ENCODE measurements at places on chromosomes 4 and X.

DNA sequence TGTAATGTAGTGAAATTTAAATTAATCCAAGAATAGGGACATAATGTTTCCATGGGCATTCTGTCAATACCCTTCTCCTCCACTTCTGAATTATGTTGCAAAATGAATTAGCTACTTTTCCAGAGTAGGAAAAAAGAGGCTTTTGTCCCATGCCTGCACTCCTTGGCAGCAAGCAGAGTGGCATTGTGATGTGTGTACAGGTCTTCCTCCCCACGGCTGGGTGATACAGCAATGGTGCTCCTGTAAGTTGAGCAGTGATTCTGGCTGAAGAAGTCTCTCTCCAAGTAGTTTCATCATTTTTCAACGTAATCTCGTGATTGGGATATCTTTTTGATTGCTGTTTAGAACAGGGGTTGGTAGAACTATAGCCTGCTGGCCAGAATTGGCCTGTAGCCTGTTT, 59.9 kb downstream of the KIT start:
- no peak for DNase-seq

GRCh38 chr4:126582737-126583136, 1050.0 kb upstream of the INTU start:
- no peak for DNase-seq

DNA sequence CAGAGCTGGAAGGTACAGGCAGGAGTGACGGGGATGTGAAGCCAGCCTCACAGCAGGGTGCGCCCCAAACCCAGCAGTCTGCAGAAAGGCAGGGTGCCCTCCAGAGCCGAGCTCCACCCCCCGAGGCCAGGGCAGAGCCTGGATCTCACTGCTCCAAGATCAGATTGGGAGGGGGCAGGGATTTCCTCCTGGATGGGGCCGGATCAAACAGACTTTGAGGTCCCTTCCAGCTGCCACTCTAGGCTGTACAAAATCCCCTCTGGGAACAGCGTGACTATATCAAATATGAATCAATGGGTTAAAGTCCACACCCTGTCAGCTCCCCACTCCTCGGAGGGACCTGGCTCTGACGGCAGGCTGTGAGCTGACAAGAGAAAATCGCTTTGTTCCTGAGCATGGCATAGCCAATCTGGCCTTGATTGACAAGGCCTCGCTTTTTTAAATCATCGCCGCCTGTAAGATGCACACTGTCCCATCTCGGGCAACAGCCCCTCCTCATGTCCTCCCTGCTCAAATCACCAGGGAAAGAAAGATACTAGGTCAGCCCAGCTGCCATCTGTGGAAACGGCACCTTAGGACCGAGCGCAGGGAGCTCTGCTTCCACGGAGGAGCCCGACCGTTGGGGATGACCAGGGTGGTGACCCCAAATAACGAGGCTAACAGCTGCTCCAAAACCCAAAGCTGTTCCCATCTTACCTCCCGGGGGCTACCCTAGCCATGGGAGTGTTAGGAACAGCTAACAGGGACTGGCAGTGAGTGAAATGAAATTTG, 39.9 kb downstream of the PSAPL1 start:
- DNase-seq = no peak

- no peak for DNase-seq
These were observed 13.4 kb downstream of the GIMD1 start for GRCh38 chr4:106355193-106355592.

GRCh38 chr4:94913316-94913715, 155.6 kb downstream of the BMPR1B start:
- no peak for DNase-seq

GRCh38 chr4:48078862-48079655, 55.0 kb downstream of the TXK start:
- no peak for DNase-seq

DNA sequence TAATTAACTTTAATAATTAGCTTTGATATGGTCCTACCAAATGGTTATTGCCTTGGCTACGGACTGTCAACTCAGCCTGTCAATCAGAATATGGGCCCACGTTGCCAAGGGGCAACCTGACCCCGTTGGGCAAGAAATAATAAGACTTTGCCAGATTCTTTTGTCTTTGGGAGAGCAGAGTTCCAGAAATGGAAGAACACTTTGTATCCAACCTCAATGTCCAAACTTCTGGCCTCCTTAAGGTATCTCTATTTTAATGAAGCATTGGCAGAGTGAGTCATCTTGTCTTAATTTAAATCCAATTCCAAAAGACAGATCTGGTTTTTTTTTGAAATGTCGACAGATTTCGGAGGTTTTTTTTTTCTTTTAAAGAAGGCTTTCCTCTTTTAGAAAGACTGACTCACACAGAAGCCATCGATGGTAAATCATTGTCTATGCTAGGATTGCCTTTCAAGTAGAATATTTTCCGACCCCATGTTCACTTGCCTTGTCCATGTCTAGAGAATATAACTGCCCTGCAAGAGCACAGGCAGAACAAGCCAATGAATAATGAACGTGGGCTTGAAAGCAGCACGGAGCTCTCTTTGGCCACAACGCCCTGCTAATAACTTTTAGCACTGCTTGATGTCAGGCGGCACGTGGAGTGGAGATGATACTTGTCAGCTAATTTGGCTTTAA, 190.3 kb upstream of the GATB start:
- DNase-seq = no peak

DNA sequence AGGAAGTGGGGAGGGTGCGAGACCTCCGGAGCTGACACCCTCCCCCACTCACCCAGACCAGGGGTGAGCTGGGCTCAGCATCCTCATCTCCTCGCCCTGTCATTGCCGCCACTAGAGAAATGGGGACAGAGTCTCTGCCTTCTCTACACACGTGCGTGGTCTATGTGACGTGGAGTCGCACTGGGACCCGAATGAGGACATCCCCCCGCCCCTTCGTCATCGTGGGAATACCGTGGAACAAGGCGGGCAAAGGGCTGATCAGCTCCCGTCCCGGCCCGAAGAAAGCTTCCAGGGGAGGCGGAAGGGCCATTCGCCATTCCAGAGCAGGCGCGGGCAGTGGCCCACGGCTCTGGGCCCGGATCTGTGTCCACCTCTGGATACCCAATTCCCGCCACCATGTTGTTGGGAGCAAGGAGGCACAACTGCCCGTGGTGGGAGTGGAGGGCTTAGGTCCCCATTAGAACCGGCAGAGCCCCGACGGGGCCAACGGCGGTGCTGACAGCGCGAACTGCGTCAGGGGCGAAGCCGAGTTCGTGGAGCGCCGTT, 12.0 kb downstream of the HMX1 start:
- DNase-seq = no peak

DNA sequence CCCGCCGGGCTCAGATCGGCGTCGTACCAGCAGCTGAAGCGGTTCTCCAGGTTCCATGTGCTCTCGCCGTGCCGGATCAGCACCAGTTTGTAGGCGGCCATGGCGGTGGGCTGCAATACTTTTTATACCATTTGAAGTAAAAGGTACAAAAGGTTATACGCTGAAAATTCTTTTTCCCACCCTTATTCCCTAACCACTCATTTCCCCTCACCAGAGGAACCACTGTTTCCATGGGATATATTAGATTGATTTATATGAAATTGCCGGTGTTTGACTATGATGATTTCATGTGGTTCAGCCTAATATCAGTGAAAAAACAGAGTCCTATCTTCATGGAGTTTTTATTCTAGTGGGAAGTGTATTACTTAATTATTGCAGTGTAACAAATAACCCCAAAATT, at the start of gene PGAM4:
Gene PGAM4 (minus strand): TSS at position 101 of the 400 bp plus-strand sequence. CDS start 0 bp downstream, at position 101.
- DNase-seq = no peak

DNA sequence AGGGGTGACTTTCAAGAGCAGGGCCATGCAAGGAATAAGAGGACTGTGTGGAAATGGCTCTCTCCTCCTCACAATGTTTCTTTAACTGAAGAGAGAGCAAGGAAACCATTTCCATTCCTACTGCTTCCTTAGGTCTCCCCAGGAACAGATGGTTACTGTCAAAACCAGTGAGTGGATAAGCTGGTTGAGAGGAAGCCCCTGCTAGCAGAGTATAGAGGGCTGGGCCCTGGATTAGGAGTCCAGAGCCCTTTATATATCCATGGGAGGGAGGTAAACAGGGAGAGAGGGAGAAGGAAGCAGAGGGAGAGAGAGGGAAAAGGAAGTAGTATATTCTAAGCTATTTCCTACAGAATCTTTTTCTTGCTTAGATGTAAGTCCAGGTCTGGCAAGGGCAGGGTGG, 43.8 kb upstream of the LAS1L start:
- no peak for DNase-seq

GRCh38 chr4:64158648-64159326, 250.5 kb downstream of the TECRL start:
- DNase-seq = peak; percentile 4

DNA sequence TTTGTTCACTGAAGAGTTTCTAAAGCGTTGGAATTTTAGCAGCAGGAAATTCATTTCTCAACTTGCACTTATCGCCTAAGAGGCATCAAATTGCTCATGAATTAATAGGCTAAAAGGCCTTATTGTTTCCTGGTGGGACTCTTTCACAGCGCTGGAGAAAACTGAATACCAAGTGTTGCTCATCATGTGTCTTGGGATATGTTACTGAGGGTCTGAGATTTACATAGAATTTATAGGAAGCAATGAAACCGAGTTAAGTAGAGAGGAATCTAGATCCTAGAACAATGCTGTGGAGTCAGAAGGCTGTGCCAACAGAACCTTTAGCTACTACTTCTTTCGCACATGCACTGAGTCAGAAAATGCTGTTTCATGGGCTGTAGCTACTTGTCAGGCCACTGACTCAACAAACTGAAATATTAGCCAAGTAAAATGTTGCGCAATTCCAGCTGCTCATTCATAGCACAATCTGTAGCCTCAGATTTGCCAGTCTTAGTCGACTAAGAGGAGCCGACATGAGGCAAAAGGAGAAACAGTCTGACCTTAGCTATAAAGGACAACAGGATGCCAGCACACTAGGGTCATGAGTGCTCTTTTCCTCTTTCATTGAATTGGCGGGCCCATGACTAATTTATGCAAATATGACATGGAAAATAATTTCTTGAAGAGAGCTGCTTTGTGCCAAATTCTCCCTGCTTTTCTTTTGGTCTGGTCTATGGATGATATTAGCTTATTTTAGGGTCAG, 35.9 kb upstream of the CXCL8 start:
- DNase-seq = no peak

- no peak for DNase-seq
These were observed 137.4 kb downstream of the CEP135 start for GRCh38 chr4:56086073-56086541.

DNA sequence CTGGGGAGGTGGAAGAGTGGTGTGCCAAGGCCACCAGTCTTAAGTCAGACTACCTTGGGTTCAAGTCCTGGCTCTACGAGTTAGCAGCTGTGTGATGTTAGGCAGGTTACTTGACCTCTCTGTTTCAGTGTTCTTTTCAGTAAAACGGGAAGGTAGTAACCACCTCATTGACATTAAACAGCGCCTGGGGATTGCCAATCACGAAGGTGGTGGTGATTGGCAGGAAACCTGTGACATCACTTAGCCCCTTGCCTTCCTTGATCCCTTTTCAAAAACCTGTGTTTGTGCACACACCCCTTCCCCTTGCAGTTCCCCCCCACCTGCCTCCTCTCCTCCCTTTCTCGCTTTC, 7.6 kb downstream of the KLF3 start:
- DNase-seq = no peak

DNA sequence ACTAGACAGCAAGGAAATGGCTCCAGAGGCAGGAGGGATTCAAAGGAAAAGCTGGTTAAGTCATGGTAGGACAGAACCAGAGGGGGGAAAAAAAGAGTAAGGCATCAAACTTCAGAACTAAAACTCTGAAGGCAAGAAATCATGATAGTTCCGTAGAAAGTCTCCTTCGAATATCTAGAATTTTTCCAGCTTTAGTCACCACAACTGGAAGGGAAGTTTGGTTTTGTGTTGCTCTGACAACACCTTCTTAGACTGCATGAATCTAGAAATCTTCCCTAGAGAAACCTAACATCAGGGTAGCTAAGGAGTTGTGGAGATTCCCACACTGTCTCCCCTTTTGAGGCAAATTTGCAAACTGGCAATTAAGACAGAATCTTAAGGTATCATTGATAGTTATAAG, 33.7 kb downstream of the AMMECR1 start:
- no peak for DNase-seq

GRCh38 chrX:17559728-17560379, 177.4 kb upstream of the SCML1 start:
- DNase-seq = no peak

GRCh38 chr4:72602396-72603376, 33.7 kb upstream of the ADAMTS3 start:
- no peak for DNase-seq

DNA sequence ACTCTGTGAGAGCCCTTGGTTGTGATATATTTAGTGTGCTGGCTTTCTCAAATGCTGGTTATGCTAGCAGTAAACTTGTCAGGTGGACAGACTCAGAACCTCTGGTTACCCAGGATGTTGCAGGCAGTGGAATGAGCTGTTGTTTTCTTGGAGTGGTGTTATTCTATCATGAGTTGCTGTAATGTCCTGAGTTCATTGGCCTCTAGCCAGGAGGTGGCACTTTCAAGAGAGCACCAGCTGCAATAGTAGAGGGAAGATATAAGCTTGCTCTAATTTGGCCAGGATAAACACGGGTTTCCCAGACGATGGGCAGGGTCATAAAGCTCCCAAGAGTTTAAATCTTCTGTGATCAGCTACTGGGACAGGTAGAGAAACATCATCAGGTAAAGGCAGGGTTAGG, 95.0 kb upstream of the UBQLN2 start:
- no peak for DNase-seq

GRCh38 chr4:123073650-123074049, 151.3 kb upstream of the NUDT6 start:
- no peak for DNase-seq

DNA sequence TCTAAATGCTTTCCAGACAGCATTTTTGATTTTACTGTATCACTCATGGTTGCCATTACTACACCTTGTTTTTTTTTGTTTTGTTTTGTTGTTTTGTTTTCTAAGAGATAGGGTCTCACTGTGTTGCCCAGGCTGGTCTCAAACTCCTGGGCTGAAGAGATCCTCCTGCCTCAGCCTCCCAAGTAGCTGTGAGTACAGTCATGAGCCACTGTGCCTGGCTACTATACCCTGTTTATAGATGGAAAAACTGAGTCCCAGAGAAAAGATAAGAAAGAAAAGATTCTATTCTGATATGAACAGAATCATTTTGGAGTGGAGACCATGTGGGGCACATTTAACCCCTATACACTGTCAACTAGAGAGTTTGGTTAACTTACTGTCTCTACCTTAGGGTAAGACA, 20.0 kb downstream of the ADD1 start:
- no peak for DNase-seq

GRCh38 chr4:35925806-35926205, 318.5 kb downstream of the ARAP2 start:
- no peak for DNase-seq

- DNase-seq = no peak
These were observed 135.2 kb downstream of the STK32B start for GRCh38 chr4:5186271-5187064.

- DNase-seq = no peak
These were observed 262.1 kb downstream of the HS3ST1 start for GRCh38 chr4:11166606-11167005.

DNA sequence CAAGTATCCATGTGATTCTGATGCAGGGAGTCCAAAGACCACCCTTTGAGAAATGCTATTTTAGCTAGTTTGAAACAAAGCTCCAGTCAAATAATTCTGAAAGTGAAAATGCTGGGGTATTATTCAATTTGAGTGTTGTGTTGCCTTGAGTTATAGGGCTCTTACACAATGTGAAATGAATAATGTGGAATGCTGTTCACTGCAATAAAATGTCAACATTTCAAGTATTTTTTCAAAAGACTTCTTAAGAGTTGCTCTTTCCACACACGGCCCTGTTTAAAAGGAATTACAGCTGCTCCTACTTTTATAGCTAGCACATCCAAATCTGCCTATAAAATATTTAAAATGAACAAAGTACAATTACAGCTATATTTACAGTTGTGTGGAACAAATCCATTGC, 27.5 kb upstream of the PLS3 start:
- DNase-seq = no peak

- DNase-seq = no peak
These were observed 96.6 kb upstream of the BANK1 start for GRCh38 chr4:101693842-101694398.
